HCEC 1CT (cell line): ENCODE measurements at places on chromosomes 6 and 20.

DNA sequence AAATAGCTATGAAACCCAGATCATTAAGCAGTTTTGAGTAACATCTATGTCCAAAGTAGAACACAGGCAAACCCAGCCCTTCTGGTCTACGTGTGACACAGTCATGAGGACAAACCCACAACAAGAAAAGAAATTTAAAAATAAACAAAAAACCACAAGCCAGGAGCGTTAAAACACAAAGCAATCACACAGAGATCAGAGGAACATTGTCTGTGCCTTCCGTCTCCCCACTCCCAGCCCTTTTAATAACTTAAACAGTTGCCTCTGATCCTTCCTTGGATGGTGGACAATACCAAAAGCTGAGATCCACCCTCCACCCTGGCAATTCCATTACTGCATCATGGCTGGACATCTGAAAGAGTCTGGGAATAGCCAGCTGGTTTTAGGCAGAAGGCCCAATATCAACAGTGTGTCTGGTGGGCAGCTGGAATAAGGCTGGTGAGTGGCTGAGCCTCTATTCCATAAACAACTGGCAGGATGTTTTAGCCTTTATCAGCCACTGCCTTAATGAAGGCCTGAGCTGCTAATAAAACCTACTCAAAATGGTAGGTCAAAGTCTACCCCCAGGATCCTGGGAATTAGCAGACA, 15.7 kb upstream of the LAMA4 start:
- DNase-seq = no peak

DNA sequence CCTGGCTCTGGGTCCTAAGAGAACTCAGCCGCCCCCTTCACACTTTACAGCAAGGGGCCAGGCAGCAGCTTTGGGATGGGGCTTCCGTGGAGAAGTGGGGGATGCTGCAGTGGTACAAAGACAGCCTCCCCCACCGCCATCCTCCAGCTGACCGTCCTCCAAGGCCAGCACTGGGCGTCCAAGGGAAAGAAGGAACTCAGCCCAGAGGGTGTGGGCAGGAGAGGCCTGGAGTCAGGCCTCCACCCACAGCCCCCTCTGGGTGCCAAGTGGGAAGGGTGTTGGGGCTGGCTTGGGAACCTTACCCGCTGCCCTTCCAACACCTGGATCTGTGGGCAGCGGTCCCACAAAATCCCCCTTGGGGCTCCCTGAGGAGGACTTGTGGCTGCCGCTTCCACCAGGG, 13.1 kb downstream of the STMN3 start:
- DNase-seq = no peak

DNA sequence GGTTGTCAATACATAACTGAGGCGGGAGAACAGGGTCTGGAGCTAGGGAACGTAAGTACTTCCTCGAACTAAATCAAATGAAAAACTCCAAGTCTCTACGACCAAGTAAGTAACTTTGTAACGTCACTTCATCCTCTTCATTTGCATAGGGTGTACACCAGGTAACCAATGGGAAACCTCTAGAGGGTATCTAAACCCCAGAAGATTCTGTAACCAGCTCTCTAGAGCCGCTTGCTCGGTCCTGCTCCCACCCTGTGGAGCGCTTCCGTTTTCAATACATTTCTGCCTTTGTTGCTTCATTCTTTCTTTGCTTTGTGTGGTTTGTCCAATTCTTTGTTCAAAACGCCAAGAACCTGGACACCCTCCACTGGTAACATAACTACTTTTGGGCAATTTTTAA, 133.5 kb upstream of the TMEM170B start:
- DNase-seq = no peak

DNA sequence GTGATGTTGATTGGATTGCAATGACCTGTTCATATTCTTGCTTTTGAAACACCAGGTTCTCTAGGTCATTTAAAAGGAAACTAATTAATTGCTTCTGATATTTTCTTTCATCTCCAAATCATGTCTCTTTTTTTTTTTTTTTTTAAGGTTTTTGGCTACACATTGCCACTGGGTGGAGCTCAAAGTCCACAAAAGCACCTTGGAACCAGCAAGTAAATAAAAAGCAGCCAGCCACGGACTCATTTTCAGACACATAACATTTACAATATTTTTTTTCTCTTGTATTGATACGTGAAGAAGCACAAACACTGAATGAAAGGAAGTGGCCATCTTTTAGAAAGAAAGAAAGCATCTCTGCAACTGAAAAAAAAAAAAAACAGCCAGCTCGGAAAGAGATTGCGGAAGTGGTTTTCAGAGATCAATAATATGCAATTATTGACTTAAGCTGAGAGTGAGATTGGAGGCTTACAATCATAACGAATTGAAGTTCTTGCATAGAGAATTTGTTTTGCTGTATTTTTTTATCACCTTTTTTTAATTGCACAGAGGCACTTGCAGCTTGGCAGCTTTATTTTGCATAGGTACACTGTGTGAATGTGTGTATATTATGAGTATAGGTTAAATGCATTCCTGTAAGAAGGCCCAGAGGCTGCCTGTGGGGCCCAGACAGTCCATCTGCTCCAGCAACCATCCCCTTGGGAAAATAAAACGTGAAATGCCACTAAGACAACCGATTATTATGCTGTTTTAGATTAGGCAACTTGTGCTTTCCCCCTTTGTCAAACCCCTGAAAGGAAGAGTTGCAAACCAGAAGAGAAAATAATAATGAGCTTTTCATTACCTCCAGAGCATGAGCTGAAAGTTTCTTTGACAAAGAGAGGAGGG, 28.2 kb downstream of the CGA start:
- DNase-seq = peak; percentile 57

GRCh38 chr6:126804332-126805064, 314.0 kb upstream of the RSPO3 start:
- DNase-seq = peak; percentile 46

- DNase-seq = no peak
Observed at GRCh38 chr6:47288267-47289090, 21.2 kb downstream of the TNFRSF21 start.

- no peak for DNase-seq
Observed at GRCh38 chr6:150409576-150410066, 40.8 kb downstream of the IYD start.

- DNase-seq = no peak
Observed at GRCh38 chr6:89689732-89690131, 51.2 kb upstream of the LYRM2 start.

DNA sequence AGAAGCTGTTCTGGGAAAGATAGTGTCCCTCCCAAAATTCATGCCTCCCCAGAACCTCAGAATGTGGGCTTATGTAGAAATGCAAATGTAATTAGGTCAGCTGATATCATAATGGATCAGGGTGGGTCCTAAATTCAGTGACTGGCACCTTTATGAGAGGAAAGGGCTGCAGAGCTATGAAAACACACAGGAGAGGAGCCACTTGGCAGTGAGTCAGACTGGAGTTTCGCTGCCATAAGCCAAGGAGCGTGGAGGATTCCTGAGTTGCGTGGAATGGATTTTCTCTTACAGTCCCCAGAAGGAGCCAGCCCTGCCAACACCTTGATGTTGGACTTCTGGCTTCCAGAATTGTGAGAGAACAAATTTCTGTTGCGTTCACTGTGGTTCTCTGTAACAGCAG, 249.8 kb upstream of the PMEPA1 start:
- DNase-seq = no peak

DNA sequence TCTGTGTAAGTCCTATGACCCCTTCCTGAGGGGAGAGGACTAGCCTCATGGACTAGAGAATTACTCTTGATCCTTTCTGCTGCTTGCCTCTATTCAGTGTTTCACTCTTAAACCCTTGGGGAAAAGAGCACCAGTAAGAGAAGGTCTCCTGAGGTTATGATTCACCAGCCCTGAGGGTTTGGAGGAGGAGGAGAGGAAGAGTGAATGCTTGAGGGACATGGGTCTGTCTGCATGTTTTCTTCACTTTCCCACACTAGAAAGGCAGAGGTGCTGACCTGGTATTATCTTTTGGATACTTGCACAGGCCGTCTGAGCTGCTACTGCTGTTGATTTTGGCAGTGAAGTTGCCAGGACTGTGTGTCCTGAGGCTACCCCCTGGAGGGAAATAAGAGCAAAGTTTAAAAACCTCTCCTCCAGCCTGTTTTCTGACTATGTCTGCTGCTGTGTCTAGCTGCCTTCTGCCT, 78.3 kb downstream of the CD109 start:
- peak; percentile 89 for DNase-seq

GRCh38 chr6:89297695-89298351, 17.3 kb downstream of the GABRR2 start:
- DNase-seq = peak; percentile 98

DNA sequence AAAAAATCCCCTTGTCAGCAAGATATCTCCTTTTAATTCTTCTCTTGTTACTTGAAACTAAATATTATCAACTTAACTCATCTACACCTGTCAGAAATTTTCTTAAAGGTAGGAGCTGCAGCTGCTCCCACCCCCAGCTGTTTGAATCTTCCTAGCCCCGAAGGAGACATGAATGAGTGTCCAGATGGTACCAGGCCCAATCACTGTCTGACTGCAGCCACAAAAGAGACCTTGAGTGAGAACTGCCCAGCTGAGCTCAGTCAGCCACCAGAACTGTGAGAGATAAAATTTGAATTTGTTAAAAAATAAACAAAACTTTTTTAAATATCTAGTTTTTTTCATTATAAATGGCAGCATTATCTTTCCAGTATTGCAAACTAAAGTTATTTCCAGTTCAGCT, 84.7 kb downstream of the PRSS35 start:
- DNase-seq = no peak

GRCh38 chr6:27765028-27765590, 147.1 kb downstream of the OR2B2 start:
- DNase-seq = no peak

- DNase-seq = no peak
Observed at GRCh38 chr20:61449057-61449609, 197.1 kb downstream of the CDH4 start.

- no peak for DNase-seq
Observed at GRCh38 chr6:116011520-116011919, 49.2 kb downstream of the FRK start.

DNA sequence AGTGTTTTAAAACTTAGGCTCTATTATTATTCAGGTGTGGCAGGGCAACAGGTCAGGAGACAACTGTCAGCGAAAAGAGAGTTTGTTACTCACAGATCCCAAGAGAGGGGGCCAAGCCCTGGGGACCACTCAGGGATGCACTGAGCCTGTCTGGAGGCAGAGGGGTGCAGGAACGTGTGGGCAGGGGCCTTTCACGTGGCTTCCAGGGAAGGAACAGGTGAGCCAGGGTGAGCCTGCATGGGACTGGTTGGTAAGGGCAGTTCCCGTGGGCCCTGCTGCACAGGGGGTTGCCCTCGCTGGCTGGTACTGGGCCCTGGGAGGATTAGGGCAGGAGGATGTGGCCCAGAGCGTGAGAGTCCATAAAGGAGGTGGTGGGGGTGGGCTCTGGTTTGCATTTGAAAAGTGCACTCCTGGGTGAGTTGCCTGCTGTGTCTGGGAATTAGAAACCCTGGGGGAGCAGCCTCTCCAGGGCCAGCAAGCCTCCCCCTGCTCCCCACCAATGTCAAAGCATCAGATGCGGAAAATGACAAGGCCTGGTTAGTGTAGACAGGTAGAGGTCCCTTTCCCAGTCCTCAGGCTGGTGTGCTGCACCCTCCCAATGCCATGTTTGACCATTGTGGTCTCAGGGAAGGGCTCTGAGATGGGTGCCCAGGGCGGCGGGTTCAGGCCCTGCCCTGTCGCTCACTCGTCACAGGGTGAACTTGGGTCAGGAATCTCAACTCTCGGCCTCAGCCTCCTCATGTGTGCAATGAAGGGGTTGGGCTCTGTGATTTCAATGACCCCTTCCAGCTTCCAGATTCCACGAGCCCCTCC, 127.4 kb upstream of the RPS6KA2 start:
- DNase-seq = no peak

DNA sequence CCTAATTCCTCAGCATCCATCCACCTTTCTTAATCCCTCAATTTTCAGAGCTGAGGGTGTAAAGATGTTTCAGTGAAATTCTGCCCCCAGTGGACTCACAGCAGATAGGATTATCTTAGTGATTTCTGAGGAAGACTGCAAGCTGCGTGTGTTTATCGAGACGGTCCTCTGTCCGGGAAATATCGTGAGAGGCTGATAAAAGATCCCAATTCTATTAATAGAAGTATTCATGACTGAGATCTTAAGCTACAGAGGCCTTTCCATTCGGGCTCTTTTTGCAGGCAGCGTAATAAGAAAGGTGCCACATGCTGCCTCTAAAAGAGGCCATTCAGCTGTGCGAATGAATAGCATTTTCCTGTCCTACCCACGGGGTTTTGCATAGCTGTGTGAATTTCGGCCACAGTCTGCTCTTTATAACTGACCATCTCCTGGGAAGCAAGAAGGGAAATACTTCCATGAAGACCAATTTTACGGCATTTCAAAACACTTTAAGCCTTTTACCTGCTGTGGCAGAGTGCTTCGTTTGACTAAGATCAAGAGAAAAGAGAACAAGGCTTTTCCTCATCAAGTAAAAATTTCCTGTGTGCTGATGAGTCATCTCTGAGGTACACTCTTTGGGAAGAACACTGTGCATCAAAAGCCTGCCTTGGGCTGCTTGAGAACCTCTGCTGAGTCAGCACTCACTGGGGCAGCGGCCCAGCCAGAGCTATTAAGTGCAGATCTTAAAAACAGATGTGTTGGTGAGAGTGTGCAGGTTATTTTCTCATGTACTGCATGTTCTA, 208.8 kb downstream of the ARHGAP18 start:
- DNase-seq = peak; percentile 97

DNA sequence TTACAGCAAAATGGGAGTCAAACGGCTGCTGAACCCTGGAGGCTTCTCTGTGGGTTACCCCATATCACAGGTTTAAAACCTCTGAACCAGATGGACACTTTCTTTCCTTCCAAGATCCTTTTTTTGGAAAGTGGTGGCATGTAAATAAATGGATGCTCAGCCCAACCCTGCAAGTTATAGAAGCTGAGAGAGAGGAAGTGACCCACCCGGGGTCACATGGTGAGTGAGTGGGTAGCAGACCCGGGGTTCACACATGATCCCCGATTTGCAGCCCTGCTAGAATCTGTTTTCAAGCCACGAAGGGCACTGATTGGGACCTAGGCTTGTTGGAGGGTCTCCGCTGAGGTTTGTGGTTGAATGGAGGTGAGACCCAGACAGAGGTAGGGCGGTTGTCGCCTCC, 32.0 kb downstream of the SIRPA start:
- DNase-seq = no peak
